ENCODE measurements at places on chromosomes 11 and 22.

- DNase-seq: peak; percentile 4
Observed at GRCh38 chr11:93895106-93895862, 44.9 kb upstream of the VSTM5 start.

DNA sequence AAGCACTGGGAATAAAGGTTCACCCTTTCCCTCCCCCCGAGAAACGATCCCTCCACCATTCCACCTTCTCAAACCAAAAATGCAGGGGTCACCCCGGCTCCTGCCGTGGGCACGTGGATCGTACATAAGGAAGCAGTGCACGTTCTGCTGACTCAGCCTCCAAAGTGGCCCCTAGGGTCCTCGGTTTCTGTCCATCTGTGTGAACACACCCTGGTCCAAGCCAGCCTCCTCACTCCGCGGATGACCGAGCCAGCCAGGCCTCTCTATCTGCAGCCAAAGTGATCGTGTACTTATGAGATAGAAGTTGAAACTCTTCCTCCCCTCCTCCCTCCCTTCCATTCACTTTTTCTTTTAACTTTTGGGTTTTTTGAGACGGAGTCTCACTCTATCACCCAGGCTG lies 16.2 kb downstream of the C11orf24 start:
- no peak for DNase-seq

- DNase-seq: no peak
Observed at GRCh38 chr22:35712672-35713071, 5.0 kb upstream of the APOL5 start.

DNA sequence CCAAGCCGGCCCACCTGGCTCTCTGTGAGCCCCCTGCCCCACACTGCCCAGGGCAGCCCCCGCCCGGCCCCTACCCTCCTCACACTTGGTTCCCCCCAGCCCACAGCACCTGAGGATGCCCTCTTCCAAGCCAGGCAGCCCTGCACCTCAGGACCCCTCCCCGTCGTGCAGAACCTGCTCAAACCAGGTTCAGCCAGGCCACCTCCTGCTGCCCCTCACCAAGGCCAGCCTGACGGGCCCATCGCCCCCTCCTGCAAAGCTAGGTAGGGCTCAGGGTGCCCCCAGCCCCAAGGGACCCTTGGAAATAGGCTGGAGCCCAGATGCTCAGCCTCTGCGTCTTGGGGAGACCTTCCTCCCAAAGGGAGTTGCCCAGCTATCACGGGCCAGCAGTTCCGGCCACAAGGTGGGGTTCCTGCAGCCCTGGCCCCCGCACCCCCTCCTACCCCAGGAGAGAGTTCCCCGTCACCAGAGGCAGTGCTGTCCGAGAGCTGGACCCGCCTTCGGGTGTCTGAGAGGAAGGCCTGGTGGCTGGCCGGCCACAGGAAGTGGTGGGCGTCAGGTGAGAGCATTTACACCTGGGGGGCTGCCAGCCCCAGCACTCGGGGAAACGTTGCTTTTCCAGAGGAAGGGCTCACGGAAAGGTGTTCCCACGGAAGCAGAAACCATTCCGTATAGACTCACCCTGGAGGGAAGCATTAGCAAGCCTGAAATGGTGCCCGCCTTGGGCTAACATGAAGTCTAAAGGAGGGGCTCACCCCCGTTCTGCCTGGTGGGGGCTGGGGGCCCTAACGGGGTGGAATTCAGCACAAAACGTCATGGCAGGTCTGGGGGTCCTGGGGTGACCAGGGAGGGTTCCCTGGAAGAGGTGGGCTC lies 3.2 kb upstream of the SYT8 start:
- no peak for DNase-seq

- no peak for DNase-seq
Observed at GRCh38 chr11:91365986-91366585, 858.5 kb upstream of the FAT3 start.

- DNase-seq: no peak
Observed at GRCh38 chr11:73464347-73464746, 88.1 kb downstream of the RELT start.

DNA sequence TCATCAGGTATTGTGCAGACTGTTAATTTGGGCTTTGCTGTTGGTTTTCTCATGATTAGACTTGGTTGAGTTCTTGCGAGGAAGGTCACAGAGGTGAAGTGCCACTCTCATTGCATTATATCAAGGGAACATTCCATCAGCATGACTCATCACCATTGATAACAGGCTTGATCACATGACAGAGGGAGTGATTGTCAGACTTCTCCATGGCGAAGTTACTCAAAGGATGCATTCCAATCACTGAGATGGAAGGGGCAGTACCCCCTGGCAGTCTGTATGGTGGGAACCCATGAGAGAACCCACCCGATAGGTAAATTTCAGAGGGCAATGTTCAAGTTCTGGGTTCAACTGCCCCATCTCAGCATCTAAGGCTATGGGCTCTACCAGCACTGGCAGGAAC lies 19.4 kb upstream of the P2RY2 start:
- no peak for DNase-seq

- DNase-seq: no peak
Observed at GRCh38 chr11:27673979-27674663, 26.1 kb downstream of the BDNF start.

GRCh38 chr11:44901120-44901633 lies 49.5 kb downstream of the TP53I11 start:
- no peak for DNase-seq

DNA sequence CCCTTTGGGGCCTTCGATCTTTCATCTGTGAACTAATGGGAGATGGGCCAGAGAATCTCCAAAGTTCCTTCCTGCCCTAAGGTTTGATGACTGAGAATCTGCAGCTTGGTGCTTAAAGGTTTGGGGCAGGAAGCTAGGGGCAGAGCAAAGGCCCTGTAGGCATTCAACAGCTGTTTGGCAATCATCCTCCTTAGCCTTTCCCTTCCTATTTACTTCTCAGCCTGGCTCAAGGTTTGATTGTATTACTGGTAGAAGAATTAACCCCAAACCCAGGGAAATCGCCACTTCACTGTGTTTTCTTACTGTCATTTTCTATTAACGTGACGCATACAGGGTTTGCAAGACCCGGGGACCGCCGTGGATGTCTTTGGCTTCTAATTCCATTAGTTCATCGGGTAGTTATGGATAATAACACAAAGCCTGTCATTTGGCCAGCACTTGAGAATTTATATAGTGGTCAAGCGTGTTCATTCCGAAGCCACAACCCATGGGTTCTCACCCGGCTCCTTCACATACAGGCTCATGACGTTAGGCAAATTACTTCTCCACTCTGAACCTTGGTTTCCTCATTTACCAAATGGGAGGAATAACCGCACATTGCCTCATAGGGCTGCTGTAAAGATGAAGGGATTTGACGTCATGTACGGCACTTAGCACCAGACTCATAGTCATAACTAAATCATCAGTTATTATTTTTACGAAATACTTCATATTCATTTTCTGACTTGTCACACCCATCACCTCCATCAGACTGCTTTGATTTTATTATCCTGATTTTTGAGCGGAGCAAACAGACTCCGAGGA lies 158.1 kb downstream of the FBXO7 start:
- DNase-seq: no peak

DNA sequence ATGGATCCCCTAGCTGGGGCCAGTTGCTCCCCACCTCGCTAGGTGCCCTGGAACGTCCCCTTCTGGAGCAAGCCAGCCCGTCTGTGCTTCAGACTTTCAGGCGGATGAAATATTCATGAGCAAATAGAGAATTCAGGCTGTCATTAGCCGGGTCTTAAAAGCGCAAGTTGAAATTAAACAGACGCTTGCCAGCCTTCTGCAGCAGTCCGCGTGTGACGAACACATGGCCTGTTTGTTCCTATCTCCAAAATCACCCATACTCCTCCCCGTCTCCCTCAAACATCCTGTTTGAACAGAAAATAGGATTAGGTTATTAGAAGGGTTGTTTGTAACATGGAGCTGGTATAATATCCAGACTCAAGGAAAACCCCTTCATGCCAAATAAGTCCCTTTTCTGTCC lies 38.7 kb downstream of the MYO18B start:
- DNase-seq: peak; percentile 73

DNA sequence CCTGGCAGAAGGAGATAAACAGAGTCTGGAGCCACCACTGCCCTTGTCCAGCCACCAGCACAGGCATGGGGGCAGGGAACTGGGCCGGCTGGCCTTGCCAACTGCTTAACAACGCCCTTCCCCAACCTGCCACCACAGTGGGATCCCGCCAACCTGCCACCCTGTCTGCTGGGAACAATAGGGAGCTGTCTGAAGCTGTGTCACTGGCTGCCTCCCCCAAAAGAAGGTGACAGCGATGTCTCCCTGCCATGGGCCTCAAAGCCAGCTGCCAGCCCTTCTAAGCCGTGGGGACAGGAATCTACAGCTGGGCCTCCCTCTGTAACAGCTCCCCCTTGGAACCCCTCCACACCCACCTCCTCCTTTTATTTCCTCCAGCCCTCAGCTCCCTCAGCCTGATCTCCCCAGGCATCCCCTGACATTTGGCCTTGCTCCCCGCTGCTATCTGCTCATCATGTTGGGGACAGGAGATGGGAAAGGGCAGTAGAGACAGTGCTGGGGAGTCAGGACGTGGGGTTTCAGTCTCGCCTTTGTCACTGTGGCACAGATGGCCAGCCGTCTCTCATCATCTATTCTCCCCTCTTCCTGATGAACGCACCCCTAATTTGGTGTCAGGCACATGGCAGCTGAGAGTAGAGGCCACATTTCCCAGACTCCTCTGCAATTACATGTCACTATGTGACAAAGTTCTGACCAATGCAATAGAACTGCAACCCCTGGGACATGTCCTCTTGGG lies 51.3 kb upstream of the PRDM11 start:
- no peak for DNase-seq

- no peak for DNase-seq
Observed at GRCh38 chr11:126494831-126495230, 139.3 kb downstream of the ST3GAL4 start.

GRCh38 chr11:422249-422656 lies 7.5 kb upstream of the SIGIRR start:
- no peak for DNase-seq

DNA sequence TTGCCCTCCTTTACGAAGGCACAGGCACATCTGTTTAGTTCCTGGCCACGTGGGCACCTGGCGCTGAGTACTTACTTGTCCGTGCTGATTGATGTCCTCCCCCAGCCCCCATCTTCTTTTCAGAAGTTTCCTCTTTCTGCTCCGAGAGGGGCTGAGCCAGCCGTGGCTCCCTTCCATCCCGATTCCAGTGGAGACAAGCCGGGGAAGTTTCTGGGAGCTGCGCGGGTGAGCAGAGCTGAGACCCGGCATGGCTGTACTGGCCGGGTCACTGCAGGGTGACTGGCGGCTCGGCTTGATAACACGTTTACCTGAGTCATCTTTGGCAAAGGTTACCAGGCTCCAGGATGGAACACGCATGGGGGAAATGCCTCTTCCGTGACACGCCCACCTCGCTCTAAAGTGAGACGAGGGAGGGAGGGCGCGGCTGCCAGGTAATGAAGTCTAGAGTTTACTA lies 45.4 kb upstream of the ATXN10 start:
- DNase-seq: no peak

DNA sequence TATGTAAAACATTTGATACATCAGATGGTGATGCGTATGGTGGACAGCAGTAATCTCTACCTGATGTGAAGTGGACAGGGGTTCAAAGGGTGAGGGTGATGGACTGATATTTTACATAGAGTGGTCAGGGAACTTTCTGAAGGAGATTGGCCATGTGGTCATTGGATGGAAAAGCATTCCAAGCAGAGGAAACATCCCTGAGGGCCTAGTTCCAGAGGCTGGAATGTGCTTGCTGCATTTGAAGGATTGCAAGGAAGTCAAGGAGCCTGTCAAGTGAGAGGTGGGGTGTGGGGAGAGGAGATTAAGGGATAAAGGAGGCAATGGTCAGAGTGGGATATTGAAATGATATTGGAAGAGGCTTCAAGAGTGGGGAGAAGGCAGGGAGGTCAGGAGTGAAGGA lies 151.9 kb upstream of the NTM start:
- DNase-seq: no peak

GRCh38 chr22:33261699-33262098 lies 203.5 kb upstream of the SYN3 start:
- DNase-seq: no peak

GRCh38 chr11:9066433-9066925 lies 24.9 kb downstream of the SCUBE2 start:
- DNase-seq: peak; percentile 23

DNA sequence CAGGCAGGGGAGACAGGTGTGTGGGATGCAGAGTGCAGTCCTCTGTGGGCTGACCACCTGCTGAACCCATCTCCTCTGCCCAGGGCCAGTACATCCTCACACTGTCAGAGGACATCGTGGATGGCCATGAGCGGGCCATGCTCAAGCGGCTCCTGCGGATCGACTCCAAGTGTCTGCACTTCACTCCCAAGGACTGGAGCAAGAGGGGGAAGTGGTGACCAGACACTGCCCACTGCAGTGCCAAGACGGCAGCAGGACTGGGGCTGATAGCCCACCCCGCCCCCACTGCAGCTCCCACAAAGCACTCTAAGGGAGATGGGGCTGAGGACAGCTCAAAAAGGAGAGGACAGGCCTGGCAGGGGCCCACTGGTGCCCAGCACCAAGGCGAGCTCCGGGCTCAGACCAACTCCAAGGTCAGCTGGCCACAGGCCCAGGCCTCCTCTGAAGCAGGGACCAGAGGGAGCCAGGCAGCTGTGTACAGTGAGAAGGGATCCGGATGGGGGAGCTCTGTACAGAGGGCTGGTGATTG lies 1.6 kb downstream of the RNASEH2C start:
- DNase-seq: no peak

- DNase-seq: no peak
Observed at GRCh38 chr22:26942637-26942957, 285.2 kb downstream of the MIAT start.

GRCh38 chr11:30914143-30914762 lies 328.1 kb upstream of the MPPED2 start:
- no peak for DNase-seq

DNA sequence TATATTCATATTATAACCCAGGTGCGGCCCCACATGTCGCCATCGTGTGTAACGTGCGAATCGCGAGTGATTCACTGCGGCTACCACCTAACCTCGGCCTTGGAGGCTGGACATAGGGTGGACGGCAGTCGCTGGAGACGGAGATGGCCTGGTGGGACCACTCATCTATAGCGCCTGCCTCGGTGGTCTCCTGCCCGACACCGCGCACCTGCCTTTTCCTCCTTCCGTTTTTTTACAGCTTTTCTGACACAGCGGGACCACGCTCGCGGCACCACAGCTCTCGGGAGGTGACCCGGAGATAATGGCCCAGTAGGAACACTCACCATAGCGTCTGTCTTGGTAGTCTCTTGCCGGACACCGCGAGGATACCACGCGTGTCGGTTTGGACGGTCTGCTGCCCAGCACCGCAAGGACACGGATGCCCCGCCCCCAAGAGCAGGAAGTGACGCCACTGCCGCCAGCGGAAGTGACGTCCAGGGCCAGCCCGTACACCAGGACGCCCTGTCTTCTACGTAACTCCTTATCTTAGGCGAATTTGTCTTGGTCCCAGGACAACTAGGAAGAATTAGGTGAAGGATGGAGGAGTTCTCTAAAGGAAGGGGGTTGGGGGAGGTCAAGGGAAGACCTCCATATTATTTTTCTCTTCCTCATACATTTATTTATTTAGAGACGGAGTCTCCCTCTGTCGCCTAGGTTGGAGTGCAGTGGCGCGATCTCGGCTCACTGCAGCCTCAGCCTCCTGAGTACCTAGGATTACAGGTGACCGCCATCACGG lies 6.4 kb downstream of the SNU13 start:
- peak; percentile 60 for DNase-seq

- no peak for DNase-seq
Observed at GRCh38 chr22:49764127-49764581, 63.5 kb downstream of the BRD1 start.

- DNase-seq: peak; percentile 36
Observed at GRCh38 chr11:86193297-86194095, 51.1 kb upstream of the EED start.

All from NCI-H1694 treated with DMSO at 0.1 percent for 48 hours (cell line).